Activated CD4-positive, alpha-beta memory T cell treated with anti-CD3 and anti-CD28 coated beads for 36 hours (primary cell): ENCODE measurements at places on chromosomes 5 and 9.
A peak's percentile ranks its signal among the peaks of the same experiment; 100 is the strongest.

GRCh38 chr9:16817002-16817401 is 53.5 kb downstream of the BNC2 start:
- DNase-seq: no peak

DNA sequence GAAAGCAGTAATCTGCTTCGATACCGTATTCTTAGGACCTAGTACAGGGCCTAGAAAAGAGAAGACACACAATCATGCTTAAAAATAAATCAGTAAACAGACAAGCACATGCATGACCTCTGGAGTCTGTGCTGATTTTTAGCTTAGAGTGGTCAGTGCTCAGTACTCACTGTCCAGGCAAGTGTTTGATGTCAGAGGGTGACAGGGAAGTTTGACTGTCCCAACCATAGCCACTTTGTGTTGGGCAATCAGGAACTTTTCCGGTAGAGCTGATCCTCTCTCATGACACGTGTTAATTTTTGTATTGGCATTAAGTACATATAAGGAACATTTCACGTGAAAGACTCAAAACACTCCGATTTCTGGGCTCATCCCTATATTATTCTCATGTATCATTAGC is 464.7 kb upstream of the KLF4 start:
- no peak for DNase-seq

- DNase-seq: no peak
Measured at GRCh38 chr5:139462586-139463276, at the start of gene ECSCR. Gene ECSCR (minus strand): TSS chr5:139462743. CDS start chr5:139462670, 73 bp downstream.

GRCh38 chr5:472656-473550 is 29.9 kb downstream of the EXOC3 start:
- DNase-seq: peak; percentile 91
